ENCODE measurements at places on chromosomes 3 and 15. TPM values are rescaled to one million over a fixed set of nuclear protein-coding genes. Genes with fewer than 3 reads are reported as not detected.
A peak's percentile ranks its signal among the peaks of the same experiment; 100 is the strongest.

- DNase-seq, result peak; percentile 94
These were observed 53.9 kb downstream of the RLBP1 start for GRCh38 chr15:89167267-89168176.

NRROS gene
- total RNA-seq, result 1.9 TPM

GRCh38 chr15:91223863-91224262, 123.8 kb downstream of the SV2B start:
- DNase-seq, result no peak

- DNase-seq, result peak; percentile 62
These were observed 132.9 kb downstream of the TPRG1 start for GRCh38 chr3:189304465-189305351.

GRCh38 chr3:15452961-15453360, 25.6 kb downstream of the EAF1 start:
- no peak for DNase-seq

DNA sequence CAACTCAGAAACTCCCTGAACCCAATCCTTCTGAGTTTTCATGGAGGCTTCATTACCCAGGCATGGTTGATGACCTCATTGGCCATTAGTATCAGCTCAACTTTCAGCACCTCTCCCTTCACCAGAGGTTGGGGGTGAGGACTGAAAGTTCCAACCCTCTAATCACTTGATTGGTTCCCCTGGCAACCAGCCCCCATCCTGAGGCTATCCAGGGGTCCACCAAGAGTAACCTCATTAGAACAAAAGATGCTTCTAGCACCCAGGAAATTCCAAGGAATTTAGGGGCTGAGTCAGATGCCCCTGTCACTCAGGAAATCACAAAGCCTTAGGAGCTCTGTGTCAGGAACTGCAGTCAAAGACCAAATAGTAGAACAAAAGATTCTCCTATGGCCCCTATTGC, 43.8 kb downstream of the ADAMTSL3 start:
- DNase-seq, result peak; percentile 58

Measured in renal cortical epithelial cell (primary cell).